AG04450 (cell line): ENCODE measurements at places on chromosomes 1 and 21. TPM values are rescaled to one million over a fixed set of nuclear protein-coding genes. Genes with fewer than 3 reads are reported as not detected.

DNA sequence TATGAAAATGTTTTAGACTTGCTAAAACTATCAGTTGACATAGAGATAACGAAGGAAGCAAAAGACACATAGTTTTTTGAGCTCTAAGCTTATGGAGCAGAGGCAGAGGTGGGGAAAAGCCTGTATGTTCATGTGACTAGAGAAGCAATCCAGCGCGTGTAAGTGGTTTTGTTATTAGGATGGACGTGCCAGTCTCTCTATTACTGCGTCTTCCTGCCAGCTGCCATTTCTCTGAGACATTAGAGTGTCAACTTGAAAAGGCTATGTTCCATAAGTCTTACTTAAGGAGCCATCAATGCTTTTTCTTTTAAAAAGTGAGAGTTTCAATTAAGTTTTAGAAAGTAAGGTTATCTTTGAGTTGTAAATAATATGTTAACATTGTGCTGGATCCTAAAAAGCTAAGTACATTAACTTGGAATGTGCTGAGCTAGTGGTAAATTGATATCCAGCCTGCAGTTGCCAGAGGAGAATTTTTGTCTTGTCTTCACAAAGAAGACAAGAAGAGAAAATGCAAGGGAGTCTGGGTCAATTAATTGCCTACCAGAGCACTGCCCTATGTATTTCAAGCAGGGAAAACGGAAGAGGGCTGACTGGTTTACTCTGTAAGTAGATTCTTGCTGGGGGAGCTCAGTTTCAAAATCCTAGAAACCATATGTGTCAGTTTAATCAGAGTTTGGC lies 161.8 kb upstream of the B3GALT2 start:
- no peak for DNase-seq

DNA sequence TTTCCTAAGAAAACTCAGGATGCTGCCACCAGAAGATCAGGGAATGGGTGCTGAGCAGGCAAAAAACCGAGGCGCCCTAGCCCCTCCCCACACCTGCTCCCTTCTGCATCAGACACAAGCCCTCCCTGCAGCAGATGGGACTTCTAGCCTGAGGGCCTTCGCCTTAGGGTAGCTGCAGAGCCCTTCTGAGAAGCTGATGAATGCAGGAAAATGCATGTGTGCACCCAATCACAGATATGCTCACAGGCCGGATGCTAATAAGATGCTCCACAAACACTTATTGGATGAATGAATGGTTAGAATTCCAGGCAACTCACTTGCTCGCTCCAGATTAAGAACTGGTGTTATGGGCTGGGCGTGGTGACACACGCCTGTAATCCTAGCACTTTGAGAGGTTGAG lies 6.8 kb upstream of the C1orf210 start:
- DNase-seq = no peak

- no peak for DNase-seq
Observed at GRCh38 chr1:185735701-185736064, 1.5 kb downstream of the HMCN1 start.

DNA sequence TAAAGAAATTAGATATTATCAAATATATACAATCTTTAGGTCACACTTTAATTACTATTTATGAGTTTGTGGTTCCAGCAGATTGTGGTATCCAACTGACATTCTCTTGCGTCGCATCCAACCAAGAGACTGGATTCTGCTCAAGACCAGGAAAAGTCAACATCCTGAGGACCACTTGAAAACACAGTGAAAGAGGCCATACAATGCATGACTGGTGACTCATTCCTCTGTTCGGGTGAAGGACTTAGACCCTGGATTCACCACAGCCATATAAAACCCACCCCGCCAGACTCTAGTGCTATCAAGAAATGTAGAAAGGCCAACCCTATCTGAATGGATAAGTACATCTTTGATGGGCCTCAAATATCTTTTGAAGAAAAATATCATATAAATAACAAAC lies 14.5 kb upstream of the CFHR4 start:
- DNase-seq = no peak

DNA sequence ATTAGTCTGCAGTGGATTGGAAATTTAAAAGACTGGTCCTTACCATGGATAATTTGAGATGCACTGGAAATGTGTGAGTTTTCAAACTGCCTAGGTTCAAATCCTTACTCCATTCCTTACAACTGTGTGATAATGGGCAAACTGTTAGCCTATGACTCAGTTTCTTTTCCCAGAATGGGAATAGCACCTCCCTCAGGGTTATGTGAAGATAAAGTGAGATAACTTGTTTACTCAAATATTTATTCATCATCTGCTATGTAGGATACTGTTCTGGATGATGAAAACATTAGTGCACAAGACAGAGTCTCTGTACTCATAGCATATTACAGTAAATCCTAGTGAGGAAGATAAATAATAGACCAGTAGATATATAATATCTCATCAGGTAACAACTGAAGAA lies 28.6 kb downstream of the LRIG2 start:
- no peak for DNase-seq

DNA sequence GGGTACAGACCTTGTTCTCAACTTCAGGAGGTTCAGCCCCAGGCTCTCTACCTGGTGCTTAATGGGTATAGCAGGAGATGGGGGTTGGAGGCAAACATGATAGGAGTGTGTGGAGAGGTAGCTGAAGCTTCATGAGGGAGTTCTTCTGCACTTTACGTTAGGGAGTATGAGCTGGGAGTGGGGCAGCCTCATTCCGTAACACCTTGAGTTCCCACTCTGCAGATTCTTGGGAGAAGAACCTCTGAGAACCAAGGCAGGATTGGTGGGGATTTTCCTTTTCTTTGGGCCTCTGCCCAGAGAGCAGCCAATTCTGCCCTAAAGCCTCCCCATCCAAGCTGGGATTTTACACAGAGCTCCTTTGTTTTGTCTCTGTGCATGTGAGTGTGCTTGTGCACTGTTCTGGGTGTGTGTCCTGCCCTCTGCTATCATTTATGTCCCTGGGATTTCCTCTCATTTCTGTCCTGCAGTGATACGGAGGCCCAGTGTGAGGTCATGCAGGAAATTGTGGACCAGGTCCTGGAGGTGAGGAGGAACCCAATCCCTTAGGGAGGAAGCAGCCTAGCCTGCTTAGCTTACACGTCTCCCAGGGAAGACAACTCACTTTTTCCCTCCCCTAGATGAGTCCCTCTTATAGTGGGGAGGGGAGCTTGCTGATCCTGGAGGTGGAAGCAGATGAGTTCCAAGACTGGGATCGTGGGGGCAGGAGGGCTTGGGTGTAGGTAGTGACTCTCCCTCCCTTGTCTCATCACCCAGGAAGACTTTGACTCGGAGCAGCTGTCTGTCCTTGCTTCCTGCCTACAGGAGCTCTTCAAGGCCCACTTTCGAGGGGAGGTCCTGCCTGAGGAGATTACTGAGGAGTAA lies 11.6 kb upstream of the SLC27A3 start:
- no peak for DNase-seq

Gene CRP
- polyA plus RNA-seq = not detected in 2 replicates

Gene TAS1R1
- 0.05 TPM in 2 replicates for polyA plus RNA-seq

Gene LCE3E
- polyA plus RNA-seq = not detected in 2 replicates

Gene MCOLN3
- polyA plus RNA-seq = 0.05 TPM in 2 replicates
